Epithelial cell of esophagus (primary cell): ENCODE measurements at places on chromosomes 2 and 18.

- no peak for DNase-seq
Measured at GRCh38 chr2:216285701-216286100, 86.6 kb downstream of the MARCHF4 start.

DNA sequence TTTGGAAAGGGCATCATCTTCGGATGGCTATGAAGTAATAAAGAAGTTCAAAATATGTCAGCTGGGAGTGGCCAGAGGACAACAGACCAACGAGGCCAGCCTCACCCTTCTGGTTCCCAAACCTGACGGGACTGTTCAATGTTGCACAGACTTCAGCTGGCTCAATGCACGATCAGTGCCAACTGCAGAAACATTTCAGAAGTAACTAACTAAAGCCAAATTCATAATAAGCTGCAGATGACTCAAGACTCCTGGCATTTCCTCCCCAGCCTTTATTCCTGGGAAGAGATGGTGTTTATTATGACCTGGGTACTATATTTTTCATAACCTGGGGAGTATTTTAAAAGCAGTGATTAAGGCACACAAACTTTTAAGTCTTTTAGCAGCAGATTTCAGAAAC lies 3.8 kb upstream of the ATP6V1C2 start:
- DNase-seq = peak; percentile 87

DNA sequence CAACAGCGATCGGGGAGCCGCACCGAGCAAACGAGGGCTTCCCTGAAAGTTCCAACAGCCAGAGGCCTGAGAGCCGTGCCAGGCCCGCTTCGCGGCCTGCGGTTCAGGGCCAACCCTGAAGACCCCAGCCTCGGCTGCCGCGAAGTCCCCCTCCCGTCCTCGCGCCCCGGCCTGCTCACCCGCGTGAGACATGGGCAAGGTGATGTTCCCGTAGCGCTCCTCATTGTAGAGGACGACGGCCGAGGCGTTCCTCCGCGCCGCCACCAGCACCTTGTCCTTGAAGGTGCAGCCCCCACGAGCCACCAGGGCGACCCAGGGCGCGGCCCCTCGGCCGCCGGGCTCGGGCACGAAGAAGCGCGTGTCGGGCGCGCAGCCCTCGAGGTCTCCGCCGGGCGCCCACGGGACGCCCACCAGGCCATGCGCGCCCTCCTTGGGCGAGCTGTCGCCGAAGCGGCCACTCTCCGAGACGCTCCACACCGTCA lies 510 bp downstream of the RNF149 start:
- no peak for DNase-seq

- DNase-seq = no peak
Measured at GRCh38 chr2:104563398-104563996, 290.4 kb upstream of the POU3F3 start.

- no peak for DNase-seq
Measured at GRCh38 chr18:48609114-48609513, 70.3 kb downstream of the CTIF start.

DNA sequence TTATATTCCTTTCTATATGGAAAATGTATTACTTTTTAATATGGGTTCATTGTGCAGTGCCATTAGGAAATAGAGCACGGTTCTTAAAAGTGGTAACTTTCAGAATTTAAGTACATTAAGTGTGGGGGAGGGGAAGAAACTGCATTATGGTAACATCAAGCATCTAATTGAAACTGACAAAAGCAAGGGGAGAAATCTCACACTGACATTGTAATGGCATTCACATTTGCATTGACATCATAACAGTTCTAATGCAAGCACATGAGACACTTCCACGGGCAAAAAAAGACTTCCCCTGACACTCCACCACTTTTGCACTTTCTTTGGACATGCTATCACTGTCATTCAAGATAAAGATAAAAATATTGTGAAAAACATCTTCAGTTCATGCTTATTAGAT lies 431.3 kb upstream of the SMIM21 start:
- no peak for DNase-seq

- DNase-seq = no peak
Measured at GRCh38 chr2:236715077-236715476, 145.5 kb downstream of the ACKR3 start.
